ENCODE measurements at places on chromosomes 5 and 9. TPM values are rescaled to one million over a fixed set of nuclear protein-coding genes. Genes with fewer than 3 reads are reported as not detected.

Gene ABCA2
- total RNA-seq: 4.2 TPM

Gene NREP
- total RNA-seq: 15.7 TPM

Gene FCN2
- not detected for total RNA-seq

GRCh38 chr5:93257616-93258015 lies 323.4 kb downstream of the NR2F1-AS1 start:
- no peak for DNase-seq

Gene PLEKHG4B
- total RNA-seq: not detected

Gene PIP5K1B
- 1.9 TPM for total RNA-seq

GRCh38 chr5:134227776-134228175 lies 1.9 kb upstream of the PPP2CA start:
- DNase-seq: no peak

Measured in activated naive CD8-positive, alpha-beta T cell treated with anti-CD3 and anti-CD28 coated beads for 36 hours (primary cell).